ENCODE measurements at places on chromosomes 12 and 14. TPM values are rescaled to one million over a fixed set of nuclear protein-coding genes. Genes with fewer than 3 reads are reported as not detected.

DNA sequence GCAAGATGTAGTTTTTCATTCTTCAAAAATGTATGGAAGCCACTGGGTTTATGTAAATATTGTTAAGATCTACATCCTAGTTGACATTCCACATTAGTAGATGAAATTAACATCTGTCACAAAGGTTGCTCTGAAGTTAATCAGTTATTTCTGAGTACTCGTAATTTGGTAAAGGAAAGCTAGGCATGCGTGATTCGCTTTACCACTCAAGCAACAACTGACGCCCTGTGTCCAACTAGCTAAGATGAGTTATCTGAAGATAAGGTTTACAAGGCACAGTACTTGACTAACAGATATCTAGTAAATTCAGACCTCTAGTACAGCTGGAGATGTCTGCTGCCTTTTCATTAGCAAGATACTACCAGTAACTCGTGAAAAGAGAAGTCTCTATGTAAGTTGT, 14.1 kb downstream of the PRKD1 start:
- no peak for DNase-seq

DNA sequence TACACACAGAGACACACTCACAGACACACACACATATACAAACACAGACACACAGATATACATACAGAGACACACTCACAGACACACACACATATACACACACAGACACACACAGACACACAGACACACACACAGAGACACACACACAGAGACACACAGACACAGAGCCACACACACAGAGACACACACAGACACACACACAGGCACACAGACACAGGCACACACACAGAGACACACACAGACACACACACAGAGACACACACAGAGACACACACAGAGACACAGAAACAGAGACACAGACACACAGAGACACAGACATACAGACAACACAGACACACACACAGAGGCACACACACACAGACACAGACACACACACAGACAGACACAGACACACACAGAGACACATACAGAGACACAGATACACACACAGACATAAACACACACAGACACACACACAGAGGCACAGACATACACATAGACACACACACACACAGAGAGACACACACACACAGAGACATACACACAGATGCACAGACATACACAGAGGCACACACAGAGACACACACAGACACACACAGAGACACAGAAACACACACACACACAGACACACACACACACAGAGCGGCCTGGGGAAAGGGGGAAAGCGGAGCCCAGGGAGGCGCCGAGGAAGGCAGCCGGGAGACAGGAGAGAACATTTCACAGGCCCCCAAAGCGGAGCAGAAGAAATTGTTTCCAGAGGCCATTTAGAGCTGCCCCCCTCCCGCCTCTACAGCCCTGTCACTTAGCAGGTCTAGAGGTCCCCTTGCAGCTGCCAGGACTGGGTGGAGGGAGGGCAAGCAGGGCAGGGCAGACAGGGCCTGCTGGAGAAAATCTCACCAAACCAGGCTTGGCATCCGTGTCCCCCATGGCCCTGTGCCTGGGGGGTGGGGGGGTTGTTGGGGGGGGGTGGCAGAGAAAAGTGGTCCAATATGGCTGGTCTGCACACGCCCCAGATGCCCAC, 38.9 kb downstream of the SERPINA3 start:
- DNase-seq = peak; percentile 47

GRCh38 chr12:131738196-131738595, 27.3 kb downstream of the SFSWAP start:
- no peak for DNase-seq

GRCh38 chr12:91817517-91817916, 328.1 kb downstream of the BTG1 start:
- DNase-seq = no peak

DNA sequence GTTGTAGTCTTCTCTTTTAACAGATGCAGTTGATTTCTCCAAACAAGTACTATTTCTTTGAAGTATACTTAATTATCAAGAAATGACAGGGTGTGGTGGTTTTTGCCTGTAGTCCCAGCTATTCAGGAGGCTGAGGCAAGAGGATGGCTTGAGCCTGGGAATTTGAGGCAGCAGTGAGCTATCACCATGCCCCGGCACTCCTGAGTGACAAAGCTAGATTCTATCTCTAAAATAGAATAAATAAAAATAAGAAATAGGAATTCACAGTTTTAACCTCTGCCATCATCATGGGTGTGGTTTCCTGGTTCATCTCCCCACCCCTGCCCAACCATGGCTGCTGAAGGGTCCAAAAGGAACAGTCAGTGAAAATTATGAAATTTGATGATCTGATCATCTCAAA, 290.2 kb upstream of the FLRT2 start:
- no peak for DNase-seq

GRCh38 chr14:56963381-56963780, 153.1 kb upstream of the OTX2 start:
- DNase-seq = no peak

Gene FGD4
- 19.4 TPM for total RNA-seq

Gene LUM
- total RNA-seq = 130 TPM
